AG20443 (cell line): ENCODE measurements at places on chromosomes 5 and 9.

GRCh38 chr5:174752121-174752520, 27.7 kb downstream of the MSX2 start:
- DNase-seq = no peak

DNA sequence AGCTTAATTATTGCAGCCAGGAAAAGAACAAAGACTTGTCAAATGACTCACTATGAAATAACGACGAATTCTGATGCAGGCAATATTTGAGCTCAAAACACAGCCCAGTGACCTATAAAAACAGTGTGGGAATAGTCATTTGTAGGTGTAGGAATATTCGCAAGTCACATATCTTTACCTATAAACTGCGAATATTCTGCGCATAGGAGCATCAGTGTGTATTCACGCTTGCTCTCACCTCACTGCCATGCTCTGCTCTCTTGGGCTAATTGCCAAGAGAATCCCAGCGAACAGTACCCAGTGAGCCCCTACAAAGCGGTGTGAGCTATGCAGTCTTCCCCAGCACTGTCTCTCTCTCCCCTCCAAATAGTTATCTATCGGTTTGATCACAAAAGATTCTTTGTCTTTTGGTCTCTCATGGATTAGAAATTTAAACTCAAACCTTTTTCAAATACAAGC, 74.2 kb downstream of the ST8SIA4 start:
- DNase-seq = no peak

DNA sequence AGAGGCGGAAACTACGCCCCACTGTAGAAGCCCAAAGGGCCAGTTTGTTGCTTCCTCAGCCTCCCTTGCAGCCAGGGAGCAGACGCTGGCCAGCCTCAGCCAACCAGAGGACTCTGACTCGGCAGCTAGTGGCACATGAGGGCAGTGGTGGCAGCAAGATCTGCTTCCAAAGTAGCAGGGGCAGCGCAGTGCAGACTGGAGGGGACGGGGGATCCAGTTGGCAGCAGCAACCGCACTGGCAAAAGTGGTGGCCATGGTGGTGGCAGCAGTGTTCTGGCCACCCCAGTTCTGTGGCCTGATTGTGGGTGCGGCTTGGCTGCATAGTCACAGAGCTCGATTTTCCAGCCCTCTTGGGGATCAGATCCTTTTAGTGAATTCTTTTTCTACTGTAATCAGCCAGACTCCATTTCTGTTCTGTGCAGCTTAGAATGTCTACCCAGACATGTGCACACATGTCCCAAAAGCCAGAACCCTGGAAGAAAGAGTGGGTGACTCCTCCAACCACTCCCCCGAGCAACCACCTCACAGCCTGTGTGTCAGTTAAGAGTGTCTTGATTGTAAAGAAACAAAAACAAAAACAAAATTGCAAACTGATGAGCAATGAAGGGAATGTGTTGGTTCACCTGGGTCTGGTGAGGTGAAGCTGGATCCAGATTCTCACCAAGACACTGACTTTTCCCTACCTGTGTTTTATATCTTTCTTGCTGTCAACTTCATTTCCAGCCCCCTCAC, 11.0 kb upstream of the ZBTB43 start:
- no peak for DNase-seq

GRCh38 chr5:72110394-72111013, 3.2 kb downstream of the MAP1B start:
- peak; percentile 33 for DNase-seq

- no peak for DNase-seq
These were observed 695.1 kb downstream of the TAF11L14 start for GRCh38 chr5:18329328-18329727.

GRCh38 chr5:168284809-168285208, 6.6 kb upstream of the WWC1 start:
- DNase-seq = no peak

- DNase-seq = no peak
These were observed 20.9 kb upstream of the MAN2A1 start for GRCh38 chr5:109668668-109669422.

DNA sequence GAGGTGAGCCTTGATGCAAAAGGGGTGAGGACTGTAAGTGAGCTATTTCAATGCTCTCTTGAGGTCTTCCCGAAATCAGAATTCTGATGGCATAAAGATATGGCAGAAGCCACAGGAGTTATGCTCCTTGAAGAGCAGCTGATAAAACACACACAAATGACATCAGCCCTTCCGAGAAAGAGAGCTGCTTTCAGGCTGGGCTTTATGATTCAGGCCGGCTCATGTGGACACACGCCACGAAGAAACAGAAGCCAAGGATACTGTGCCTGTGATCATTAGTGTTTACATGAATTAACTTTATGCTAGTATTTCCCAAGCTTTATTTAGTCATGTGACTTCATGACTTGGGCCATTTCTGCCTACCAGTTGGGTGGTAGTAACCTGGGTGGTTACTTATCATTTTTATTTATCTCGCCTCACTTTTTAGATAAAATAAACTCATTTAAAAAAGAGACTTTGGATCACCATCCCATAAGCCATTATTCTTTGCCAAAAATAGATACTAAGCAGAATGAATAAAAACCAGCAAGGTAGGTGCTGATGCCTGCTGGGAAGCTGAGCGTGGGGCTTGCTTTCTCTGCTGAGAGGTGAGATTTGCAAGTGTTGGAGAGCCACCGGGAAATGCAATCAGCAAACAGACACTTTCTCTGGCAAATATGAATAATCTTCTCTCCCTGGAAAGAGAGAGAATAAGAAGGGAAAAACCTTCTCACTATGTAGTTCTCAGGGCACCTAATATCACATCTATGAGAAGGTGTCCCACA, 73.0 kb upstream of the SLC25A51 start:
- peak; percentile 88 for DNase-seq

- no peak for DNase-seq
These were observed 47.5 kb downstream of the SPATA31D1 start for GRCh38 chr9:82036086-82036485.

DNA sequence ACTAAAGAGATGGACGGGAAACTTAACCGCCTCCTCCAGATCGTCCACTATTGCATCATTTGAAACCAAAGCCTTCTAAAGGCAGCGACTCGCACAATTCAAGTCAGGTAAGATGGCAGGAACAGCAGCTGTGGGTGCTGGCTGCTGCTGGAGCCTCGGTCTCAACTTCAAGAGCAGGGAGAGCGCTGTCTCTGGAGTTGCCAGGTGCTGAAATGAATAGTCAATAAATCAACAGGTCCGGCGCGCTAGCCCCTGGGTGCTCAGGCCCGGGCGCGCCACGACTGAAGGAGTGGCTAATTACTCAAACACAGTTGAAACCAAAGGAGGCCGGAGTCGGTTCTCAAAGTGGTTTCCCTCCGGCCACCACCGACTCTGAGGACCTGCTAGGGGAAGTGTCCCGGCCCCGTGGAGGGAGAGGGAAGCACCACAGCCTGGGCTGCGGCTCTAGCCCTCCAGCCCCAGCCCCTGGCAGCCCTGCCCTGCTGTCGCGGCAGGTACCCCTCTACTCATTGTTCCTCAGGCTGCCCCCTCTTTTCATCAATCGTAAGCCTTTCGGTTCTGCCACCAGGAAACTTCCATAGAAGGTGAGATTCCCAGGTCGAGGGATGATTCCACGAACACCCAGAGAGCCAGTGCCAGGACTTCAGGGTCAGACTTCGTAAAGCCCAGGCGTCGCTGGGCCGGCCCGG, 804 bp downstream of the TTC39B start:
- DNase-seq = peak; percentile 45

GRCh38 chr9:115126404-115126803, 8.4 kb upstream of the TNC start:
- DNase-seq = no peak

DNA sequence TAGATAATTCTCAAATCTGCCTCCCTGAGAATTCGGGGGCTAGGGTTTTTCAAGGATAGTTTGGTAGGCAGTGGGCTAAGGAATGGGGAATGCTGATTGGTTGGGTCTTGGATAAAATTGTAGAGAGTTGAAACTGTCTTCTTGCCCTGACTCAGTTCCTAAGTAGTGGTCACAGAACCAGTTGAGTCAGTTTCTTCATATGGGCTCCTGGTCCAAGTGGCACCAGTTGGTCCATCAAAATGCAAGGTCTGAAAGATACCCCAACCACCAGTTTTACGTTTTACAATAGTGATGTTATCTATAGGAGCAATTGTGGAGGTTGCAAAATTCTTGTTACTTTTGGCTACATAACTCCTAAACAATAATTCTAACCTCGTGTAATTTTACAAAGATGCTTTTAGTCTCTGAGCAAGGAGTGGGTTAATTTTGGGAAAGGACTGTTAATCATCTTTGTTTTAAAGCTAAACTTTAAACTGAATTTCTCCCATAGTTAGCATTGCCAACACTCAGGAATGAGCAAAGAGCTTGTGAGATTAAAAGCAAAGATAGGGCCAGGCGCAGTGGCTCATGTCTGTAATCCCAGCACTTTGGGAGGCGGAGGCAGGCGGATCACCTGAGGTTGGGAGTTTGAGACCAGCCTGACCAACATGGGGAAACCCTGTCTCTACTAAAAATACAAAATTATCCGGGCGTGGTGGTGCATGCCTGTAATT, 7.7 kb downstream of the CDK7 start:
- DNase-seq = no peak

DNA sequence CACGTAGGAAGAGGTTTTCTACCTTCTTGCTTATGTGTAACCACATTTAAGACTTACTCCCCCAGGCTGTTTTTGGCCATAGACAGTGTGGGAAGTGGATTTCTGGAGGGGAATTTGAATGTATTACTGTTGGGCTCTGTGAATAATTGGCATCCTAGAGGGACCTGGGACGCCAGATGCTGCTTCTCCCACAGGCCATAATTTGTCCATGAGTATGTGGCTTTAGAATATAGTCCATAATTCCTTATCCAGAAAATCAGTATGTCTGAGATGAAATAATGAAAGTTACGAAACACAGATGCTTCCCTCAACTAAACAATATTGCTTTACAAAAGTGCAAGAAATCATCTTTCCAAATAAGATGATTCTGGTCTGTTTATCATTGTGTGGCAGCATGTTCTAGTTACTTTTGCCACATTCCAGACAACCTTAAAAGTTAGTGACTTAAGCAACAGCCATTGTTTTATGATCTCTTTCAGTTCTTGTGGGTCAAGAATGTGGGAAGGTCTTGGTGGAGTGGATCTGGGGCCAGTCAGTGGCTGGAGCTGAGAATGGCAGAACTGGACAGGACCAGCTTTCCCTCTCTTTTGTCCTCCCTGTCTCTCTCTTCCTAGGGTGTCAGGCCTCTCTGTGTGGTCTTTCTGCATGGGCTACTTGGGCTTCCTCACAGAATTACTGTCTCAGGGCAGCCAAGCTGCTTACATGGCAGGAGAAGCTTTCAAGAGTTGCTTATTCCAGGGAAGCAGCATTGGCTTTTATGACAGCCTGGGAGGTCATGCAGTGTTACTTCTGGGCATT, 79.4 kb downstream of the FBXL7 start:
- DNase-seq = peak; percentile 43

DNA sequence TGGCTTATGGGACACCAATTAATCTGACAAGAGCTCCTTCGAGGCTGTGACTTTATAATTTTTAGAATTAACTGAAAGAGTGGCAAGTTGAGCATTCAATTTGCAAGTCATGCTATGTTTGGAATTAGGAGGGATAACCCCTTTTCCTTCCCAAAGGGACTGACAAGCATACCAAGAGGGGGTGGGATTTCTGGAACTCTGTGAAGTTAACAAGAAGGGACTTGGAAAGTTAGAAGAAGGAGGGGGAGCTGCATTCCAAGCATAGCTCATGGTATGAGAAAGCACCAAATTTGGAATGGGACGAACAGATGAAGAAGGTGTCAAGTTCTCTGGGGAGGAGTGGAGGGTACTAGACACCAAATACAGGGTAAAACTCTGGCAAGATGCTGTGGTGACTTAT, 8.9 kb upstream of the PALM2AKAP2 start:
- peak; percentile 78 for DNase-seq

- DNase-seq = peak; percentile 36
These were observed 8.0 kb upstream of the SPOCK1 start for GRCh38 chr5:137507150-137507549.

GRCh38 chr5:107329850-107330249, 340.9 kb downstream of the EFNA5 start:
- no peak for DNase-seq

DNA sequence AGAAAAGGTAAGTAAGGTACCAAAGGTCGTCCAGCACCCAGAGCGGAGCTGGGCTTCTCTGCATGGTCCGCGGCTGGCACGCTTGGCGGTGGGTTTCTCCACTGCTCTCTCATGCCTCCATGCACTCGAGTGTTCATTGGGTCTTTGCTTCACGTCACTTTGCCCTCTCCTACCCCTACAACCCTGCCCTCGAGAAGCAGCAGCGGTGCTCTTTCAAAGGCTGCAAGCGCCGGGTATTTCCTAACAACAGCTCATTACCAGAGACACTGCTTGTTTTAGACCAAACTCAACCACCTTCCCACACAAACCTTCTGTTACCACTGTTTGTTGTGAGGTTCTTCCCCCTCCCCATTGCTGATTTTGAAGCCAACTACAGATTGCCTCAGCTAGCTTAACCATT, 21.5 kb upstream of the ZBTB34 start:
- no peak for DNase-seq

GRCh38 chr5:99032234-99033013, 103.6 kb upstream of the CHD1 start:
- DNase-seq = peak; percentile 81

GRCh38 chr5:122341087-122341486, 29.1 kb downstream of the SNCAIP start:
- no peak for DNase-seq

- DNase-seq = no peak
These were observed 593.2 kb upstream of the CLINT1 start for GRCh38 chr5:158451993-158452672.

- DNase-seq = no peak
These were observed 23.5 kb upstream of the ENHO start for GRCh38 chr9:34546102-34546833.

DNA sequence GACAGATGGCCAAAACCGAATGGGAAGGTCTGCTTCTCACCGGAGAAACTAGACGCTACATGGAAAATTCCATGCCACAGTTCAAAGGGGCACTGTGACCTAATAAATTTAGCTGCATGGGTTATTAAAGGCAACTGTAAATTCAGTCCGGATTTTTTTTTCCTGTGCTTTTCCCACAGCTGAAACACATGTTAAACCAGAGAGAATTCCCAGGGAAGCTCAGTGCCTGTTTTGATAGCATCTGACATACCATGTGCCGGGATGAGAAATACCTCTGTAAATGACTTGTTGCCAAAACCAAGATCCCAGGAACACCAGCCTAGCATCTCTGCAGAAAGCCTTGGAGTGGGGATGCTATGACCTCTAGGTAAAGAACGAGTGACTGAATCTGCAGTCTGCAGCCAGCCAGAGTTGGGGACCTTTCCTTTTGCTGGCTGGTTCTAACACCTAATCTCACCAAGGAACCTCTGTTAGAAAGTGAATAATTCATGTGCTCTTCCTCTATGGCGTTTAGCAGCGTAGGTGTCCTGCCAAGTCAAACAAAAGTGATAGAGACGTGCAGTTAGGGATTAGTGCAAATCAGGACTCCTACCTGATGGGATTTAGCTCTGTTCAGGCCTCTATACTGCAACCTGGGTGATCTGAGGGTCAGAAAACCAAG, 77.9 kb downstream of the SLIT3 start:
- DNase-seq = no peak

- no peak for DNase-seq
These were observed 44.1 kb upstream of the SELENOP start for GRCh38 chr5:42855811-42856210.
